ENCODE measurements at places on chromosomes 12 and 14.

DNA sequence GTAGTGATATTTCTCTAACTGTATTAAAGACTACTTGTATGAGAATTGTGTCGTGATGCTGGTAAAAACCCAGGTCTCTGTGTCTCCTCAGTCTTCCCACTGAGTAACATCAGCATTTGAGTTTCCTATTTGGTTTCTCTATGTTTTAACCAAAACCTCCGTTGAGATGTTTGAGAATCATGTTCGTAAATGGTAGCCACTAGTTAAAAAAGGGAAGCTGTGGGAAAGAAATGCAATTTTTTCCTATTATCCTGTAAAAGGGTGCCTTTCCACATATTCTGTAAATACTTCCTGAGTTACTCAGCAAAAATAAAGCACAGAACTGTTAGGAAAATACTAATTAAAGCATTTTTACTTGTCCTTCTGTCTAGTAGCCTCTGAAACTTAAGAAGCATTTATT, 7.0 kb downstream of the CLEC1B start:
- no peak for DNase-seq

DNA sequence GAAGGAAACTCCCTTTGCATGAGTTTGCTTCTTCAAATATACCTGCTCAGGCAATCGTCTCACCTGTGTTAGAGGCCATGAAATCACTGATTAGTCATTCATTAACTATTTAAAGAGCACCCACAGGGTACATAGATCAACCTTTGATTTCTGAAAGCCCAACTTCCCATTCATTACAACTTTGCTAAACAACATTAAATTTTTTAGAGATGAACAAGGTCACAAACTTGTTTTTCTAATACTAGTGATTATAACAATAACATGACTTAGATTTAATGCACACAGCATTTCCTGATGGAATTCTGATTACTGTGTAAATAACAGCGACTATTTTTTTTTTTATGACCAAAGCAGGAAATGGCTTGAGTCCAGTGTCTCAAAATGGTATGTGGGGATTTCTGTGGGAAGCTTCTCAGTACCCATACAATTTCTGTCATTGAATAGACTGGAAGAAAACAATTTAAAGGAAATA, 5.4 kb upstream of the ERO1A start:
- no peak for DNase-seq

DNA sequence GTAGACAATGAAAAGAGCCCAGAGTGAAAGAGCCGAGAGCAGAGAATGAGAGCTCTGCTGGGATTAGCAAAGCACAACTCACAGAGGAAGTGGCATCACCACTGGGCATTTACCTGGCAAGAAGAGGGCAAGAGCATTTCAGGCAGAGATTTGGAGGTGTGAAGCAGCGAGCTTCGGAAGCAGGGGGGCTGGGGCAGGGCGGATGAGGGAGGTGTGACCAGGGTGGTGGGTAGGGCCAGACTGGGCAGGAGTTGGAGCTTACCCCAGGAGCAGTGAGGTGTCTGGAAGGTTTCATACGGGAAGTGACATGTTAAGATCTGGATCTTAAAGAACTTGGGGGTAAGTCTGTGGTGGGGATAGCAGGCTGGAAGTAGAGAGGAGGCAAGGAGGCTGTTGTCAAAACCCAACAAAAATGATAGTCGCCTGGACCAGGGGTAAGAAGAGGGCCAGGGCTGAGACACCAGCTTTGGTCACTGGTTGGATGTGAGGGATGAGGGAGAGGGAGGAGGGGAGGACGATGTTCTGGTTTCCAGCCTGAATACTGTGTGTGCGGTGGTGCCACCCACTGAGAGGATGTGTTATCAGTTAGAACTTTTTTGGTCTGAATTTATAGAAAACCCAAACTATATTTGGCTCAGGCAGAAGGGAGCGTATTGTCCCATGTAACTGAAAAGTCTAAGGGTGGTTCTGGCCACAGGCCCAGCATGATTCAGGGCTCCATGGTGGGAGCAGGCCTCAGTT, 5.2 kb downstream of the SMIM41 start:
- DNase-seq = no peak

DNA sequence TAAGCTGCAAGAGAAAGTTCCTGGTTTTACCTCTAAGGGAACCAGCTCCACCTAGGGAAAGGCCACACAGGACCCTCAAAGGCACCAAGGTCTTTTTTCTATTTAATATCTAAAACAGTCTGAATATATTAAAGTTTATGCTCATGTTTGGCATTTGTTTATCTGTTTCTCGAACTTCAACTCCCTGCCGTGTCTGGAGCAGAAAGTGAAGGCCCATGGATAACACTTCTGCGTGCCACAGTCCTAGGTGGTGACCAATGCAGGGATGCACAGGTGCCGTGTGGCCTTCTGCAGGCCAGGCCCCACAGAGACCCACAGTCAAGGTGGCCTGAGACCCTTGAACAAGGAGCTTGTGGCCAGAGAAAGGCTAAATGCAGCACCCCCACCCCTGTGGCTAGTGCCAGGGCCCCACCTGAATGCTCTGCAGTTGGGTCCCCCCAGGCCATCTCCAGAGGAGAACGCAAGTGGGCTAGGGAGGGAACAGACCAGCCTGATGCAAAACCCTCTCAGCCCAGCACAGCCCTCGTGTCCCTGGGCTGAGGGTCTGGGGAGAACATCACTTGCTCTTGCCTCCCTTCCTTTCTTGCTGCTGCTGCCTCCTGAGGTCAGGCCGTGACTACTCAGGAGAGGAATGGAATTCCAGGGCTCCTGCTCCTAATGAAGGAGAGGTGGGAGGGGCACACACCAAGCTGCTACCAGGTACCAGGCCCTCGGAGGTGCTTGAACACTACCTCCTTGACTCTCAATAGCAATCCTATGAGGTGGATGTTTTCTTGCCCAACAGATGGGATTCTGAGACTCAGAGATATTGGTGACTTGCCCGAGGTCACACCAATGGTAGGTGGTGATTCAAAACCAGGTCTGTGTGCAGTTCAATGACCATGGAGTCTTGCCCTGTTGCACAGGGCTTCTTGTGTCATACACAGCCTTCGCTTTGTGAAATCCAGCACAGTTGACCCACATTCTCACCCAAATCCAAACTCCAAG, 45.4 kb downstream of the PSMA6 start:
- peak; percentile 19 for DNase-seq

DNA sequence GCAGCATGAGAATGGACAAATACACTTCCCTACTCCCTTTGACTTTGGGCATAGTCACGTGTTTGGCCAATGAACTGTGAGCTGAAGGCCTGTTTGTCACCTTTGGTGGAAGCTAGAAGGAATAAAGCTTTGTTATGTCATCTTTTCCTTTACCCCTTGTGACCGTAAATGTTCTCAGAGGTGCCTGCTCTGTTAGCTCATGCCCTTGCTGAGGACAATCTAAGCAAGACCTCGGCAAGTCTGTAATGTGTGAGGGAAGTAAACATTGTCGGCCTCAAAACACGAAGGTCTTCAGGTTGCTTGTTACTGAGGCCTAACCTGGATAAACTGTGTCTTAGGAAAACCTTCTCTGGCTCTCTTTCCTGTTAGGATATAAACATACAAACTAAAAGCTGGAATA, 354.2 kb downstream of the TMEM132D start:
- no peak for DNase-seq
